AG10803 (cell line): ENCODE measurements at places on chromosomes 2 and 18.
A peak's percentile ranks its signal among the peaks of the same experiment; 100 is the strongest.

DNA sequence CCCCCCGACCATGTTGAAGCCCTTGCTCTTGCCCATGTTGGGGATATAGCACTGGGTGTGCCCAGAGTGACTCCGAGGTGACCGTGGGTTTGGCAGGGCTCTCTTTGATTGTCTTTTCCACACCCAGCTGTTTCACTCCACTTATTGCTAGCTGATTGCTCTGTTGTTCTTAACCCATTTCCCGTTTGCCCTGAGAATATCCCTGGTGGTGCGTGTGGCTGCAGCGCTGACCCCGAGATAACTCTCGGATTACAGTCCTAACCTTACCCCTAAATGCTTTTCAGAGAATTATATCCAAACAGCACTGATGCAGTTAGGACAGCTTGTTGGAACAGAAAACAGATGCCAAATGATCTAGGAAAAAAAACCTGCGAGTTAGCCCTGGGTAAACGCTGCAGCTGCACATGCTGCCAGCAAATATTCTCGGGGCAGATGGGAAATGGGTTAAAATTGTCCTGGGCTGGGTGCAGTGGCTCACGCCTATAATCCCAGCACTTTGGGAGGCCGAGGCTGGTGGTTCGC lies 34.3 kb upstream of the SNORC start:
- no peak for DNase-seq

- no peak for DNase-seq
Measured at GRCh38 chr18:63836456-63836855, 51.0 kb upstream of the SERPINB2 start.

GRCh38 chr2:204317640-204318039 lies 227.6 kb upstream of the PARD3B start:
- no peak for DNase-seq

DNA sequence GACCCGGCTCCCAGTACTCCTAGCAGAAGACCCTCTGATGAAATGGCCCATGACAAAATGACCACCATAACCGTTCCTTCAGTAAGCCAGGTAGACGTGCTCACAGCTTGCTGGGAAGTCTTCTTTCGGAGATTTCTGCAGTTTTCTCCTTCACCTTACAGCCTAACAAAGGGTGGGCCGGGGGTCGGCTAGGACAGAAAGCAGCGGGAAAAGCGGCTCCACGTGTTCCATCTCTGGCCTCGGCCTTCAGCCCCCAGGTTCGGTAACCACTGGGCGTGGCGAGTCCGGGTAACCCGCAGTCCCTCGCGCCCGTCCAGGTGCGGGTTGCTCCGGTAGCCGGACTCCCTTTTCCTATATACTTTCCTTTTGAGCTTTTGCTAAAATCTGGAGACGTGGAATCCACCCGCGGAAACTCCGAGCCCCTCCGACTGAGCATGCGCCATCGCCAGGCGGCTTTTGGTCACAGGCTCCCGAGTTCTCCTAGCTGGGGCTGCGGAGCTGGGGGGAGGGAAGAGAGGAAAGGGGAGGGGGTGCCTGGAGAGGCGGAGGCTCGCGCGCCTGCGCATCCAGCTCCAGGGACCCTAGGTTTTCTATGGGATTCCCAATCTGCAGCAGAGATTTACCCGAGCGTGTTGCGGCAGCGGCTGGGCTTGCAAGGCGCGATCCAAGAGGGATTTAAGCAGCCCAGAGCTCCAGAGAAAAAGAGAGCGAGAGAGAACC lies at the start of gene VSNL1:
VSNL1 (plus strand) TSS at position 604 of the 720 bp plus-strand sequence. CDS start 51,379 bp downstream, outside the sequence.
- peak; percentile 32 for DNase-seq

DNA sequence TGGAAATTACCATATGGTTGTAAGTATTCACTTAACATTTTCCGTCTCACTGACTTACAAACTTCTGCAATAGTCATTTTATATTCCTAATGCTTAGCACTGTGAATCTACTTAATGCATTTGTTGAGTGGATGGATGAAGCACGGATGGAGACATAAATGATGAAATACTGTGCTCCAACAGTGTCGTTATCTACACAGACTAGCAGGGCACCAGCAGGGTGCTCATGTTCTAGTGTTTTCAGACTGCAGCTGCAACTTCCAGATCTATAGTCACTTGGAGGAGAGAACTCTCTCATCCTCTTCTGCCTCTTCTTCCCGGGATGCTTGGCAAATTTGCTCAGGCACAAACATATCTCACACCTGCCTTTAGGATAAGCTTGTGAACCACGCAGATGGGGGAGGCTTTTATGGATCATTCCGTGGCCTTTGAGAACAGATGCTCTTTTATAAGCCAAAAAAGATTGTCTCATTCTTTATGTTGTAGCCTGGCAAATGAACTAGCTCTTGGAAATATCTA lies 797.7 kb downstream of the MBD2 start:
- DNase-seq: no peak

- no peak for DNase-seq
Measured at GRCh38 chr2:7840651-7841380, 841.0 kb upstream of the ID2 start.

- DNase-seq: no peak
Measured at GRCh38 chr2:71250935-71251334, 24.0 kb upstream of the PAIP2B start.

DNA sequence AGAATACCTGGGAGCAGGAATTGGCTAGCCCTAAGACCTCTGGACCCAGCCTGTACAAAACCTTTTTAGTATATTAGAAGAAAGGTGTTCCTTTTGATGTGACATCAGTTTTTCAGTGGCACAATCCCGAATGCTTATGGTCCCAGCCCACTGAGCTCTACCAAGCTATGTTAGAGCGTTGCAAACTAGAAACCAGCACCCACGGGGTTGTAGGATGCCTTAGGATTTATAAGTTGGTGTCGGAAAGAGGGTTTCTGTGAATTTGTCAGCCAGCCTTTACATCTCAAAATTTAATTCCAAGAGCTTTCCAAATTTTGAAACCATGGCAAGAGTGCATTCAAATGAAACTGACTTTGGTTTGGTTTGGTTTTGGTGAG lies 499 bp upstream of the LMAN1 start:
- DNase-seq: no peak

GRCh38 chr2:7479603-7480002 lies 562.4 kb downstream of the RNF144A start:
- no peak for DNase-seq

- DNase-seq: no peak
Measured at GRCh38 chr2:123456416-123456815, 568.7 kb upstream of the CNTNAP5 start.

- peak; percentile 31 for DNase-seq
Measured at GRCh38 chr2:28364610-28365009, 28.0 kb upstream of the FOSL2 start.

DNA sequence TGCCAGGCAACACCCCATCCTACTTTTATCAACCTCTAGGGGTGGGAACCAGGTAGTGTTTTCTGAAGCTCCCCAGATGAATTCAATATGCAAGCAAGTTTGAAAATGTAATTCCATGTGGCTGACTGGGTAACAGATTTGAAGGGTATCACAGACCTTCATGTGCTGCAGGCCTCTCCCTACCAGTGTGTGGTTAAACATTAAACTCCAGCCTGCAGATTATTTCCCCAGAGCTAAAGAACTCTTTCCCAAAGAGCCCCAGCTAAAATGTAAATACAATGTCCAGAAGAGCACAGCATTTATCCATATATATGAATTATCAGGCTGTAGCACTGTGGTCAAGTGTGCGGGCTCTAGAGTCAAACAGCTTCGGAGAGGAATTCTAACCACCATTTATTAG lies 134.1 kb downstream of the MYO5B start:
- no peak for DNase-seq

DNA sequence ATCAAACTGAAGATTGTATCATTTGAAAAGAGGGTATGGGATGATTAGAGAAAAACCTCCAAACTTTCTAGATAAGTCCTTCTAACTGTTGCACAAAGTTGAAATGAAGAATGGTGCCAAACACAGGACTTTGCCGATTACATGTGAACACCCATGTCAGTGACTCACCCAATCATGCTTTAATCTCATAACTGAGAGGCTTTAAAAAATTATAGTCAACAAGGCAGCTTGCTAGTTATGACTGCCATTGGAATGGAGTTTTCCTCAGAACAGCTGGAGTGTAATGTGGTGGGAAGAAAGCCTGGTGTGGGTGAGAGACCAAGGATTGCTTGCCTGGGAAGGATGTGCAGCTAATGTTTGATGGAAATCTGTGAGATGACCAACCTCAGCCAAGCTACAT lies 98.2 kb upstream of the ALPP start:
- no peak for DNase-seq

- peak; percentile 99 for DNase-seq
Measured at GRCh38 chr18:58997811-58998337, 133.2 kb downstream of the ZNF532 start.

- DNase-seq: peak; percentile 12
Measured at GRCh38 chr2:38598991-38599295, 3.8 kb downstream of the HNRNPLL start.

DNA sequence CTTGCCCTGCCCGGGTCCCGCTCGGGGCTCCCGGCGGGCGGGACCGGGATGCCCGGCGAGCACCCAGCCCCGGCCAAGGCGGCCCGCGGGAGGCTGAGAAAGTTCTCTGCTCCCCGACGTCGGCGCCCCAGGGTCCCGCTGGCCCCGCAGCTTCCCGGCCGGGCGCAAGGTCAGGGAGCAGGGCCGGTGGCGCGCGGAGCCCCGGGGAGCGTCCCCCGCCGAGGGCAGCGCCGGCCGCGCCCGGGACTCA lies 331 bp downstream of the SERPINE2 start:
- DNase-seq: no peak

GRCh38 chr2:78992807-78993517 lies 32.5 kb upstream of the REG3G start:
- DNase-seq: no peak

DNA sequence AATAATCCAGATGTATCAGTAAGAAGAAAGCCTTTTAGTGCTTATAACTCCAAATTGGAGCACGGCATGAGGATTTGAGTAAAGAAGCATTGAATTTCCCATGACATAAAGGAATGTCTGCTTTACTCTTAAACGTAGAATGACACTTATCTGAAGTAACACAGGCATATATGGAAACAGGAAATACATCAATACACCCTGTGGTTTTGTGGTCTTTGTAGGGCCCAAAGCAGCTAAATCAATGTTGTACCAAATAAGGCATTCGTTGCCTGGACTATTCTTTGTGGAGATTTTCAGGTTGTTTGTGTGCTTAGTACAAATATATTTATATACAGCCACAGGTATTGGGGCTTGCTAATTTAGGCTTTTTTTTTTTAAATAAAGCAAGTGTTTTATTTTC lies 660.5 kb downstream of the LRRTM4 start:
- DNase-seq: no peak

DNA sequence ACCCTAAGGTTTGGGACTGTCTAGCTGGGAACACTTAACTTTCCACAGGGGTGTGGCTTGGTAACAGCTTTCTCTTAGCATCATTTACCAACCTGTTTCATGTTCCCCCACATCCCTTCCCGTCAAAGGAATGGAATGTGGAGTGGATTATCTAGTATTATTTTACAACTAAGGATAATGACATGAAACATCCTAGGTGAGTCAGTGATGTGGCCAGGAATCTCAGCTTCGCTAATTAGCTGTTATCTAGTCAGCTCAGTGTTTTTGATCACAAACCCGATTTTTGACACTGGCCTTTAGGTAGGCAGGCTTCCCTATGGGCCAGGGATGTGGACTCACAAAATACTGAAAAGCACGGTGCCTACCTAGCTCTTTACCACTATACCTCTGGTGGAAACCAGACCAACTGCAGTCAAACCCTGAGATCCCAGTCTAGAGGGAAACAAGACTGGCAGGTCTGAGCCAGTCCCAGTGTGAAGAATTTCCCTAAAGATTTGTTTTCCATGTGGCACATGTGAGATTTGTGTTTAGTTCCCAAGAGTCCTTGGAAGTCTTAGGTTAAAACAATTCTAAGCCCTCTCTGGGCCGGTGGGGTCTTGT lies 2.8 kb upstream of the NRP2 start:
- DNase-seq: no peak

- DNase-seq: no peak
Measured at GRCh38 chr2:237195396-237196120, 109.9 kb downstream of the COPS8 start.

DNA sequence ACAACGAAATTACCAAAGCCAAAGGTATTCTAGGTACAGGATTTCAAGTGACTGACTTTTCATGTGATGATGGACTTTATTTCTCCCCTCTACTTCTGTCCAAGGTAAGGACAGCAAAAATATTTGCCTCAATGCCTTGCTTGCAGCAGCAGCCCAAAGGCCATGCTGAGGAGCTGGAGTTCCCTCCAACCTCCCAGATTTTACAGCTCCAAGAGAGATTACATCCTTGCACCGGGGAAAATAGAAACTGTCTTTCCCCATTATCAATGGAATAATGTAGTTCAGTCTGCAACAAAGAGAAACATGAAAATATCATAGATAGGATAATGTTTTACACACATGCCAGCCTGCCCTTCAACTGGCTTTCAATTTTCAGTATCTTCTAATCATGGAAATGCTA lies 13.5 kb downstream of the HSPD1 start:
- DNase-seq: no peak

GRCh38 chr2:24495451-24495850 lies 4.4 kb downstream of the NCOA1 start:
- DNase-seq: no peak

DNA sequence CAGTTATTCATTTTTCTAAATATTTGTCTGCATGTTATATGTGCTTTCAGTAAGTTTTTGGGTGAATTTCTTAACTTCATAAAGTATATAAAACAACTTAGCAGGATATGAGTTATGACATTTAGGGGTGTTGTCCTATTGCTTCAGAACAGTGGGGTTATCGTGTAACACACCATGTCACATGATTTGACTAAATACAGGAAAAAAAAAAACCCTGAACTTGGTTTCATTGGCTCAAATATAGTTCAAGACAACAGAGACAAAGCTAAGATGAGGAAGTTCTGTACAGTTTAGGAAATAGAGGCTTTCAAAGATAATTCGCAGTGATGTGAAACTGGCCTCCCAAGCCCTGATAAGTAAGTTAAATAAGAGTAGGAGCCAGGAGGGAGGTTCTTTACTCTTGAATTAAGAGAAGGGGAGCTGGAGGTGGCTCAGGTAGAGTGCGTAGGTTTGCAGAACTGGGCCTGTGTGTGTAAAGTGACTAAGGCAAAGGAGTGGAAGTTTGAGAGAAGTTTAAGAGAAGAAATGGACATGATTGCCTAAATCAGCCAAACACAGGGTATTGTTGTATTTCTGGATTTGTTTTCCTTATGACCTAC lies 53.9 kb downstream of the LIMS1 start:
- no peak for DNase-seq

DNA sequence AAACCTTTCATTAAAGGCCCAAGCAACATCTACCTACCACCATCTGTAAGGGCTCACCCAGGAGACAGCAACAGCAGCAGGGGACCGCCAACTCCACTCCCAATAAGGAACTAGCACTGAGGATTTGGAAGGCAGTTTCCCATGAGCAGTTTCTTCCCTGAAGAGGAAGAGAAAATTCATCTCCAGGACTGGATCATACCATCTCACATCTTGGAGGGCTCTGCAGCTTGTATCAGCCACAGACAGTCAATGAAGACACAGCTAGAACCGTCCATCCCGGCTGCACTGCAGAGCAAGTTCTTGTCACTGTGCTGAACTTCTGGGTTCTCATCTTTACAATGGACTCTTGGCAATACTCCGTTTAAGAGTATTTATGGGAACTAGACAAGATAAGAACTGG lies 2.8 kb upstream of the GYPC start:
- no peak for DNase-seq

GRCh38 chr2:139867601-139868226 lies 1087.5 kb upstream of the NXPH2 start:
- DNase-seq: no peak

- no peak for DNase-seq
Measured at GRCh38 chr2:158497486-158497885, 40.7 kb downstream of the PKP4 start.

GRCh38 chr18:46071653-46072375 lies at the start of gene PSTPIP2:
Gene PSTPIP2 (minus strand): TSS chr18:46072260. CDS start chr18:46072188, 72 bp downstream.
- DNase-seq: peak; percentile 55

- DNase-seq: peak; percentile 56
Measured at GRCh38 chr2:206642075-206643025, at the start of gene FAM237A. Gene FAM237A (plus strand): TSS chr2:206642487. CDS start chr2:206644237, 1,750 bp downstream.
